ENCODE measurements at places on chromosomes 7 and 10.

DNA sequence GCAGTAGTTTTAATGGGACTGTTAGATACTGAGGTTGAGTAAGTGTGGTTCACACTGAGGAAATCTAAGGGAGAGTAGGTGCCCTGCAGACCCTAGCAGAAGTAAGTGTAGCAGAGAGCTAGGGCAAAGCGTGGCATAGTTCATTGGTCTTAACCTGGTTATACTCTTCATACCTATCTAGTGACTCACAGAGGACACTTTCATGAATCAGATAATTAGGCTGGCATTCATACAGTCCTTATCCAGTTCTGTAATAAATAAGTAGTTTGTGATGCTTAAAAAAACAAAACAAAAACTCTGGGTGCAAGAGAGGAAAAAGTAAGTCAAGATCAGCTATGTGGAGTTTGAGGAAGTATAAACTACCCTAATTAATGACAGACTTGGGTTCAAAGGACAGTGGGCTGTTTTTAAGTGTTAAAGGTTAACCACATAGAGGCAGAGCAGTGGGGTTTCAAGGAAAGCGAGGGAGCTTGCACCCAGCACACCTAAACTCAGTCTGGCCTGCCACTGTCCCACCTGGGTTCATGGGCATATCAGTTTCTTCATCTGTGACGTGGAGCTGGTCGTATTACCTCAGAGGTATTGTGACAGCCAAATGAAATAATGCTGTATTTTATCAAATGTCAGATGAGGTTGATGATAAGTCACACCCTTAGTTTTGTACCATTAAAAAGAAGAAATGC is 27.1 kb downstream of the LMTK2 start:
- DNase-seq: no peak

- no peak for DNase-seq
These were observed 468.8 kb upstream of the NRP1 start for GRCh38 chr10:33803248-33803647.

DNA sequence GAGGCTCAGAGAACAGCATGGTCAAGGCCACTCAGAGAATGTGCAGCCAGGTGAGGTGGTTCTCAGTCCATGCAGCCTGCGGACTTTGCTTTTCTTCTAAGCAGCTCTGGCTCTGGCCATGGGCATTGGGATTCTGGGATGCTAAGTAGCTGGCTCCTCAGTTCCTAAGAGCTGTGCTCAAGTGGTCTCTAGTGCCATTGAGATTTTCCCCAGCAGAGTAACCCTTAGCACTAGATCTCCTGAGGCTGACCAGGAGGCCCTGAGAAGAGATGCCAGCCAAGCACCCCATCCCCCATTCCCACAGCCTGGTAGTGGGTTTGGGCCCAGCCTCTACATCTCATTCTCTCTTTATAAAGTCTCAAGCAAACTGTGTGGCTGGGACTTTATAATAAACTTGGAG is 77.1 kb downstream of the KCNMA1 start:
- DNase-seq: no peak

DNA sequence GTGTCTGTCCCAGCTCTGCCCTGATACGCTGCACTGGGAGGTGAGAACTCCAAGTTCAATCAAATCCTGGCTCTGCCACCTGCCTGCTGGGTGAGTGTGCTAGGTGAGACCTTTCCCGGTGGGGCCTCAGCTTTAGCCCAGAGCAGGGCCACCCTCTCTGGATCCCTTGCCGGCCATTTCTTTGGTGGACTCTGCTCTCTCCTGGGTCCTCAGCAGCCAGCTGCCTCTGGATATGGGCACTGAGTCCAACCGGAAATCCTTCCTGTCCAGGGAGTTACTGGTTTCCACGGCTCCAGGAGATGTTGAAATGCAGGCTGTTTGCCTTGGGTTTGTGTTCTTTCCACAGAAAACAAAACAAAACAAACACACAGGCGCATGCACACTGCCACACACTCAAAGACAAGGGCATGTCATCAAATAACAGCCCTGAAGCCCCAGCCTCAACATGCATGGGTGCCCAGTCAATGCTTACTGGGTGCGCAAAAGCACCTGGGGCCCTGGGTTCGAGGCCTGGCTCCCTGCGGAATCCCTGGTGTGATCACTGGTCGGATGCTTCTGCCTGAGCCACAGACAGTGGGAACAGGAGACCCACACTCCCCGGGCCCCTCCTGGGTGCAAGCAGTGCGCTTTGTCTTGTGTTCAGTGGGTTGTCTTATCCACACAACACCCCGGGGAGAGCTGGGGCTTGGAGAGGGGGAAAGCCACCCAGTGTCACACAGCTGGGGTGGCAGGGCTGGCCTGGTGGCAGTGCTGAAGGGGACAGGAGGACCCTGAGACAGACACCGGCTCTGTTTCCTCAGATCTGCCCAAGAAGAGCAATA is 33.1 kb downstream of the PPIF start:
- DNase-seq: no peak

- DNase-seq: no peak
These were observed 1.1 kb upstream of the VOPP1 start for GRCh38 chr7:55573234-55573900.

GRCh38 chr10:51629934-51630639 is 69.3 kb downstream of the CSTF2T start:
- DNase-seq: no peak

- no peak for DNase-seq
These were observed 473.0 kb downstream of the PLXDC2 start for GRCh38 chr10:20289070-20289828.

Measured in hematopoietic multipotent progenitor cell (in vitro differentiated cells).